ENCODE measurements at places on chromosomes 16 and 17.

GRCh38 chr17:65268832-65269231 lies 131.7 kb downstream of the RGS9 start:
- no peak for DNase-seq

DNA sequence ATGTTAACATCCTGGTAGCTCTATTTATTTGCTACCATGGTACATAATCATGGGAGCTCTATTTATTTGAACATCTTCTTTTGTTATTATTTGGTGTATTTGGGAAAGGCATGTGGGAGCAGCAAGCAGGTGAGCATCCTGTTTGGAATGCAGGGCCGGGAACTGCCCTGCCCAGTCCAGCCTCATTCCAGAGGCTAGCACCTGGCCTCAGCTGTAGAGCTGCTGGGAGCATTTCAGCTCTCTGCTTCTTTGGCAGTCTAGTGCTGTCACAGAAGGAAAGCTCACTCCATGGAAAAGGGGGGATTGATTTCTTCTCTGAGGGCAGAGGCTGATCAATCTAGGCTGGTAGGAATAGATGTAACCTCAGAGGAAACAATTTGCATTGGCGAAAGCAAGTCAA lies 112.5 kb downstream of the WWOX start:
- DNase-seq: no peak

DNA sequence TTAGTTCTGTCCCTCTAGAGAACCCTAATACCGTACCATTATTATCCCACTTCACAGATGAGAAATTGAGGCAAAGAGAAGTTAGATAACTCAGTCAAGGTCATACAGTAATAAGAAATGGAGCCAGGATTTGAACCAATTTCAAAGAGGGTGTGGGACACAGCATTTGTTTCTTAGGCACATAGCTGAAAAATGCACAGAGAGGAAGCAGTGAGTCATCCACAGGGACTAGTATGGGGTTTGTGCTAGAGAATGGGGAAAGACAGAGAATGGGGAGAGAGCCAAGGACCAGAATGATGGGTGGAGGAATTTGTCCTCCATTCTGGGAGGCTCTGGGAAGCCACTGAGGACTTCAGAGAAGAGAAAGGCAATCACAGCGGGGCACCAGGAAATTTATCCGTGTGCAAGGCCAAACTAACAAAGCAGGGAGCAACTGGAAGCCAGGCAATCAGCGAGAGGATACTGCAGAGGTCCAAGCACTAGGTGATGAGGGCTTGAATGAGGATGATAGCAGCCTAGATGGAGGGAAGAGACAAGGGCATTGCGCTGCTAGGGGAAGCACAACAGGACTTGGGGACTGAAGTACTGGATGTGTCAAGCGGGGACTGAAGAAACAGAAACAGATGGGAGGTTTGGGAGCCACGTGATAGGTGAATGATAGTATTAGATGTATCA lies 78.1 kb upstream of the ZFHX3 start:
- DNase-seq: no peak

DNA sequence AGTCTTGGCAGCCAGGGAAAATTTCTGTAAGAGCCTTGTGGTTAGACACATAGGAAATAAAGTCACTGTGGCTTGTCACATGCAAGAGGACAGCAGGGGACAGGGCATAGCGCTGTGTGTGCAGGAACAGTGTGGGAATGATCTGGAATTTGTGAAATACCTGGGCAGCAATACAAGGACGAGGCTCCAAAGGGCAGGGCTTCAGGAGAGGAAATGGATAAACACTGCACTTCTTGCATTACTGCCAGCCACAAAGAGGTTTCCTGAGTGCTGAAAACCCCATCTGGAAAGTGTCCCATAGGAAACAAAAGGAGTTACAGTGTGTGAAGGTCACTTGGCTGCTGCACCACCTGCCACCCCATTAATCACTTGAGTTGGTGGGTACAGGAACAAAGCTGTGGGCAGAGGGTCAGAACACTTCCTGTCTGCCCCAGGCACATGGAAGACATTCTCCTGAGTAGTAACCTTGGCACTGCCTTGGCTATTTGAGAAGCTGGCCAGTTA lies 12.1 kb upstream of the HP start:
- no peak for DNase-seq

- DNase-seq: no peak
These were observed 402.1 kb downstream of the UTP18 start for GRCh38 chr17:51662204-51663056.

DNA sequence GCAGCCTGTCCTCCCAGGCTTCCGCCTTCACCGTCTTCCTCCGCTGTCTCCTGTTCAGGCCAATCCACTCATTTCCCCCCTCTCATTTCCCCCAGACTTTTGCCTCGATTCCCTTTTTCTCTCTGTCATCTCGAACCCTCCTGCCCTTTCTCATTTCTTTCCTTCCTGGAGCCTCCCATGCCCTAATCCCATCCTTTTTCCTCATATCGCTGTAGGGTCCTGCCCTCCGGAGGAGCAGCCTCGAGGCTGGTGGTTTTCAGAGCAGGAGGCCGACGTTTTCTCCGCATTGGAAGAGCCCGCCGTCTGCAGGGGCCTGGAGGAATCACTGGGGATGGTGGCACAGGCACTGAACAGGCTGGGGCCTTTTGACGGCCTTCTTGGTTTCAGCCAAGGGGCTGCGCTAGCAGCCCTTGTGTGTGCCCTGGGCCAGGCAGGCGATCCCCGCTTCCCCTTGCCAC lies 597 bp downstream of the OVCA2 start:
- peak; percentile 65 for DNase-seq

GRCh38 chr16:19085679-19086200 lies 18.3 kb downstream of the COQ7 start:
- peak; percentile 22 for DNase-seq

DNA sequence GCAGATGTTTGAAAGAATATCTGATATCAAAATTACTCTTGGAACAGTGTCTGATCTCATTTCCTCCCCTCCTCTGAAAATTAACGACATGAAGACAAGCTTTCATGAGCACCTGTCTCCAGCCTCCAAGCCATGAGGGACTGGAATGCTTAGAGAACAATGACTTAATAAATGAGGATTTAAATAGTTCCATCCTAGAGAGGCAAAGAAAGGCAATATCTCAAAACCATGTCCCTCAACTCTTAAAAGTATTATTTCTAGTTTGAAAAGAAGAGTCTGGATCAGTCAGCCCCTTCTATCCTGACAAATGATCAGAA lies 137.5 kb downstream of the ANKFN1 start:
- no peak for DNase-seq

- DNase-seq: no peak
These were observed 10.3 kb upstream of the IRF8 start for GRCh38 chr16:85888405-85889331.
